ENCODE measurements at places on chromosomes 5 and 9. TPM values are rescaled to one million over a fixed set of nuclear protein-coding genes. Genes with fewer than 3 reads are reported as not detected.

IFNA13 gene
- not detected for total RNA-seq

- no peak overlapping the region for H3K27ac ChIP-seq
- no peaks in the 10 kb centered on the region for H3K27me3 ChIP-seq
- no peaks in the 10 kb centered on the region for H3K36me3 ChIP-seq
- H3K4me3 ChIP-seq: no peak overlapping the region
- H3K4me1 ChIP-seq: peaks cover 8% of the 10 kb centered on the region
Measured at GRCh38 chr9:125295657-125296056, 34.0 kb downstream of the GAPVD1 start.

DNA sequence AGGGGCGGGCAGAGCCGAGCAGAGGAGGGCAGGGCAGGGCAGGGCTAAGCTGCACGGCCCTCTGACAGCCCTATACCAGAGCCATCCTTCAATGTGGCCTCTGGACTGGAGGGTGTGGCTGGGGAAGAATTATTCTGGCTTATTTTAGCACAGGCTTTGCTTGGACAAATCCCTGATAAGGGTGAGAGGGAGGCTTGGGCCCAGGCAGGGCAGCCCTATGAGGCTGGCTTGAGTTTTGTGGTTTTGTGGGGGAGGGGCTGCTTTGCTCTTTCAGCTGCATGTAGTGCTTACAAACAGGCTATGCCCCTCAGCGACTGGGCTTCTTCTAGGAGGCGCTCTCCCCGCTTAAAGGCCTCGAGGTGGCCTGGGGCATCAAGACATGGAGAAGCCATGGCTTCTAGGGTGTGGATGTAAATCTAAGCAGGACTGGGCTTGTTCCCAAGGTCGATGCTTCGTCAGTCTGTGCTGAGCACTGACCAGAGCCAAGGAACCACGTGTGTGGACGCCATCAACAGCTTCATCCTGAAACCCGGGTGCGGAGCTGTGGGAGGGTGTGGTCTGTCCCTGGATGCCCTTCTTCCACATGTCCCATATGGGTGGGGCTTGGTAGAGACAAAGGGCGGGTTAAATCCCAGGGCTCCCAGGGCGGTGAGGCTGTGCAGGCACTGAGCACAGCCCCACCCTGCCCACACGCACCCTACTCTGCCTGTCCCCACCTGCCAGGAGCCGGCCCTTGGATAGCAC, 45.7 kb upstream of the IPPK start:
- peaks cover 5% of the 10 kb centered on the region for H3K4me1 ChIP-seq
- DNase-seq: no peak
- no peak overlapping the region for H3K27ac ChIP-seq
- H3K4me3 ChIP-seq: no peak overlapping the region

DNA sequence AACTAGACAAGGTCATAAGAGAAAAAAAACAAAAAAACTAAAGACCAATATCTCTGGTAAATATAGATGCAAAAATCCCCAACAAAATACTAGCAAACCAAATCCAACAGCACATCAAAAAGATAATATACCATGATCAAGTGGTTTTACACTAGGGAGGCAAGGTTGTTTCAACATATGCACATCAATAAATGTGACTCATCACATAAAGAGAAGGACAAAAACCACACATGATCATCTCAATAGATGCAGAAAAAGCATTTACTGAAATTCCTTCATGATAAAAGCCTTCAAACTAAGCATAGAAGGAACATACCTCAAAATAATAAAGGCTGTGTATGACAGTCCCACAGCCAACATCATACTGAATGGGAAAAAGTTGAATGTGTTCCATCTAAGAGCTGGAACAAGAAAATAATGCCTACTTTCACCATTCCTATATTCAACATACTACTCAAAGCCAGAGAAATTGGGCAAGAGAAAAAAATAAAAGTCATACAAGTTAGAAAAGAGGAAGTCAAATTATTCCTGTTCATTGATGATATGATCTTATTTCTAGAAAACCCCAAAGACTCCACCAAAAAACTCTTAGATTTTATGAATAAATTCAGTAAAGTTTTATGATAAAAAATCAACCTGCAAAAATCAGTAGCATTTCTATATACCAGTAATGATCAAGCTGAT, 72.2 kb upstream of the FAM169A start:
- peaks cover 16% of the 10 kb centered on the region for H3K4me1 ChIP-seq
- H3K36me3 ChIP-seq: no peaks in the 10 kb centered on the region
- no peak overlapping the region for H3K27ac ChIP-seq
- H3K4me3 ChIP-seq: no peak overlapping the region
- peaks cover 5% of the 10 kb centered on the region for H3K27me3 ChIP-seq
- DNase-seq: no peak

All from stomach (tissue), 19 donors.